ENCODE measurements at places on chromosomes 16 and 17. TPM values are rescaled to one million over a fixed set of nuclear protein-coding genes. Genes with fewer than 3 reads are reported as not detected.

GPR139 gene
- total RNA-seq: not detected

TIMM22 gene
- total RNA-seq: 11.4 TPM

CETP gene
- total RNA-seq: 0.59 TPM

CLEC18C gene
- not detected for total RNA-seq

CLEC3A gene
- total RNA-seq: not detected

PLA2G10 gene
- total RNA-seq: not detected

KRT28 gene
- total RNA-seq: not detected

CRHR1 gene
- total RNA-seq: not detected

SCIMP gene
- total RNA-seq: not detected

SLC38A10 gene
- 127 TPM for total RNA-seq

ACSM2A gene
- not detected for total RNA-seq

ACAP1 gene
- not detected for total RNA-seq

LDHD gene
- total RNA-seq: 2.8 TPM

NEUROD2 gene
- not detected for total RNA-seq

TPSAB1 gene
- total RNA-seq: not detected

MILR1 gene
- total RNA-seq: 21.8 TPM

TP53TG3C gene
- total RNA-seq: not detected

CCR7 gene
- 0.19 TPM for total RNA-seq

TMEM98 gene
- 144 TPM for total RNA-seq

NAT9 gene
- 23.5 TPM for total RNA-seq

CLDN6 gene
- not detected for total RNA-seq

ITGA2B gene
- total RNA-seq: not detected

WFIKKN2 gene
- total RNA-seq: not detected

SERPINF2 gene
- total RNA-seq: 0.69 TPM

CCL7 gene
- total RNA-seq: 1.5 TPM

ELAC2 gene
- total RNA-seq: 60.8 TPM

CD300A gene
- not detected for total RNA-seq

C16orf96 gene
- total RNA-seq: not detected

SLC38A8 gene
- total RNA-seq: not detected

CDH16 gene
- not detected for total RNA-seq

IL17C gene
- not detected for total RNA-seq

CDH13 gene
- total RNA-seq: 75.6 TPM

PRSS22 gene
- total RNA-seq: not detected

FN3KRP gene
- total RNA-seq: 16.0 TPM

SLC5A11 gene
- total RNA-seq: 1.8 TPM

WNT3 gene
- 0.56 TPM for total RNA-seq

ATP2A1 gene
- not detected for total RNA-seq

OTOP3 gene
- total RNA-seq: not detected

NEK8 gene
- total RNA-seq: 2.8 TPM

Measured in cardiac ventricle fibroblast (primary cell).